ENCODE measurements at places on chromosomes 12 and 14.
A peak's percentile ranks its signal among the peaks of the same experiment; 100 is the strongest.

DNA sequence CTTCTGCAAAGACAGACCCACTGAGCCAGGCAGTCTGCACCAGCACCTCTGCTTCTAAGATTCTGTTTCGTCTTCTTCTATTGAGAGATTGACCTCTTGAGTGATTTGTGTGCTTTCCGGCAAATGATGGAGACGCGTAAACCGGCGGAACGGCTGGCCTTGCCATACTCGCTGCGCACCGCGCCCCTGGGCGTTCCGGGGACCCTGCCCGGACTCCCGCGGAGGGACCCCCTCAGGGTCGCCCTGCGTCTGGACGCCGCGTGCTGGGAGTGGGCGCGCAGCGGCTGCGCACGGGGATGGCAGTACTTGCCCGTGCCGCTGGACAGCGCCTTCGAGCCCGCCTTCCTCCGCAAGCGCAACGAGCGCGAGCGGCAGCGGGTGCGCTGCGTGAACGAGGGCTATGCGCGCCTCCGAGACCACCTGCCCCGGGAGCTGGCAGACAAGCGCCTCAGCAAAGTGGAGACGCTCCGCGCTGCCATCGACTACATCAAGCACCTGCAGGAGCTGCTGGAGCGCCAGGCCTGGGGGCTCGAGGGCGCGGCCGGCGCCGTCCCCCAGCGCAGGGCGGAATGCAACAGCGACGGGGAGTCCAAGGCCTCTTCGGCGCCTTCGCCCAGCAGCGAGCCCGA, 703 bp downstream of the ASCL4 start:
- no peak for DNase-seq

DNA sequence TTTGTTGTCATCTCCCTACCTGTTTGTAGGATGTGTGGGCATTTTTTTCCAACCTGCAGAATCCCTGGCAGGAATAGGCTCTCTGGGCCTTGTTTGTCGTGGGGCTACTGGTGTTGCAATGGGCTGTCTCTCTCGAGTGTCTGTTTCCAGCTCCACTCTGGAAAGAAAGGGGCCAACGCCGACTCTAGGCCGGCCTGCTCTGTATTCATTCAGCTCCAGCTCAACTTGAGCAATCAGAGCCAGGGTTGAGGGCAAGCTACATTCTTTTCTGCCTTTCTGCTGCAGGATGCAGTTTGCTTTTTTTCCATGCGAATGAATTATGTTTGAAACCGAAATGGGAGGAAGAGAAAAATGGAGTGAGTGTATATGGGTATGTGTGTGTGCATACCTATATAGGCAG, 2.3 kb downstream of the JDP2 start:
- DNase-seq: no peak

GRCh38 chr12:116718655-116719454, 19.0 kb downstream of the SPRING1 start:
- no peak for DNase-seq

DNA sequence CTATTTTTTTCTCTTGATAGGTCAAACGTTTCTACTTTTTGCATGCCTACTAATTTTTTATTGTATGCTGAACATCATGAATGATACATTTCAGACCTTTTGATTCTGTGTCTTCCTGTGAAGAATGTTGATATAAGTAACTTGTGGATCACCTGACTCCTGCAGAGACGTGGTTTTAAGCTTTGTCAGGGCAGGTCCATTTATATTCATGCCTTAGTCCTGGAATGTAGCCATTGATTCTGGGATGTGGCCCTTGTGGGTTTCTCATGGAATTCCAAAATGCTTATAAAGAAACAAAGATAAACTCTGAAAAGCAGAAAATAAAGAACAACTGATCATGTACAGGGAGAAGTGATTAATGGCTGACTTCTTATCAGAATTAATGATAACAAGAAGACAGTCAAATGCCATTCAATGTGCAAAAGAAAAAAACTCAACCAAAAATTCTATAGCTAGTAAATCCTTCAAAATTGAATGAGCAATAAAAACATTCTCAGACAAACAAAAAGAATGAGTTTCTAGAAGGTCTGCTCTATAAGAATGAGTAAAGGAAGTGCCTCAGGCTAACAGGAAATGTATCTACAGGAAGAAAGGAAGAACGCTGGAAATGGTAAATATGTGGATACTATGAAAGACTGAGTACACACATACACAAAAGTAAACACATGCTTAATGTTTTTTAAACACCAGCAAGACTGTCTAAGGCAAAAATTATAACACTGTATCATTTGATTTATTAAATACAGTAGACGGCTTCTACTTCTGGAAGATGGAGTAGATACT, 284.8 kb upstream of the DIO3 start:
- DNase-seq: no peak

DNA sequence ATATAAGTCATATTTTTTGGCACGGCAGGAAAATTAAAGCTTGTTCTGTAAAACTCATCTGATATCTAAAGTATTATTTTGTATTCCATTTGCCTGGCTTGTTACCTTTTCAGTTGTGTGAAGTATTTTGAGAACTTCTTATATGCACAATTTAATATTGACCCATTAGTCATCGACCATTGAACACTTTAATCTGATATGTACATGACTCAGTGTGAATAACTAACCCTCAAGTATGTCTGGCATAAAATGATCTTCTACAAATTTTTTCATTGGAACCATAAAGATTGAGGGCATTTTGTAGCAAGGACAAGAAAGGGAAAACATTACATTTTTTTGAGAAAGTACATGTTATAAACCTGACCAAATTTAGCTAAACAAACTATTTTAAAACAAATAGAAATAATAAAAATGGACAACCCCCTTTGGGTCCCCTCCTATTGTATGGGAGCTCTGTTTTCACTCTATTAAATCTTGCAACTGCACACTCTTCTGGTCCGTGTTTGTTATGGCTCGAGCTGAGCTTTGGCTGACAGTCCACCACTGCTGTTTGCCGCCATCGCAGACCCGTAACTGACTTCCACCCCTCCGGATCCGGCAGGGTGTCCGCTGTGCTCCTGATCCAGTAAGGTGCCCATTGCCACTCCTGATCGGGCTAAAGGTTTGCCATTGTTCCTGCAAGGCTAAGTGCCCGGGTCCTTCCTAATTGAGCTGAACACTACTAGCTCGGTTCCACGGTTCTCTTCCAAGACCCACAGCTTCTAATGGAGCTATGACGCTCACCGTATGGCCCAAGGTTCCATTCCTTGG, 118.8 kb downstream of the SLC6A15 start:
- no peak for DNase-seq

GRCh38 chr12:93122569-93123091, 193.5 kb upstream of the EEA1 start:
- no peak for DNase-seq

DNA sequence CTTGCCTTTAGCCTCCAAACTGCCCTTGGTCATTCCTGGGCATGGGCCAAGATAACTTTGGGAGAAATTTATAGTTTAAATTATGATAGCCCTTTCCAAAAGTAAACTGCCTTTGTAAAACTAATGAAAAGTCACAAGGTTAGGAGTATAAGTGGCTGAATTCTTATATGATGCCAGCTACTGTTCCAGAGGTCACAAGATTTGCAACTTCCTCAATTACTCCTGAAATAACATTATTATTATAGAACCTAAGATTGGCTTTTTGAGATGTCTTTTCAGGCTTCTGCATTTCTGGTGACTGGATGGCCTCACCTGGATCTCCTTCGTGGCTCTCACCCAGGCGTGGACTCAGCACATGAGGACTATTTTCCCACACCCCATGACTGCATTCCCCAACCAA, 55.0 kb downstream of the OSBPL8 start:
- no peak for DNase-seq

- DNase-seq: no peak
Measured at GRCh38 chr12:6324936-6325750, 14.7 kb downstream of the PLEKHG6 start.

DNA sequence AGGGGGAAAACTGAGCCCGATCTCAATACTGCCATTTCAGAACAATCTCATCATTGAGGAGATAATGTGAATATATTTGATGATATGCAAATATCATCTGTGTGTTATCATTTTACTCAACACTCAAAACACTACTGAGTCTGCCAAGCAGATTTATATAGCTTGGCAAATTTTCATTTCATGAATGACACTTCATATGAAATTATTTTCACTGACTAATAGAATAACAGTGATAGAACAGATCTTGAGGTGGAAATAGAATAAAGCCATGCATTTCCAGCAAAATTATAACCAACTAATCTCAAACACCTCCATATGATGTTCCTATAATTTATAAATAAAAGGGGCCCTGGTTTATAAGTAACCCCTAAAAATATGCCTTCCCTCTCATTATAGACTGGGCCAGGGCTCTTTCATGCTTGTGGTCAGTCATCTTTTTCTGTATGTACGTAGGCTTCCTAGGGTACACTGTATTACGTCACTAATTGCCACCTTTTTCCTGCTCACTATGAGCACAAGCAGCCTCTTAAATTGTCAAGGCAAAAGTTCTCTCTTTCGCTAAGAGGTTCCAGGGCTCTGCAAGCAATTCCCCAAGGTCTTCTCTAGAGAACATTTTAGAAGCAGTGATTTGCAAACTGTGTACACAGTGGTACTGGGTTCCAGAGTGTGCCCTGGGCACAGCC, 197.1 kb upstream of the FOXN3 start:
- DNase-seq: no peak

- no peak for DNase-seq
Measured at GRCh38 chr12:1977109-1977508, 27.1 kb downstream of the DCP1B start.

DNA sequence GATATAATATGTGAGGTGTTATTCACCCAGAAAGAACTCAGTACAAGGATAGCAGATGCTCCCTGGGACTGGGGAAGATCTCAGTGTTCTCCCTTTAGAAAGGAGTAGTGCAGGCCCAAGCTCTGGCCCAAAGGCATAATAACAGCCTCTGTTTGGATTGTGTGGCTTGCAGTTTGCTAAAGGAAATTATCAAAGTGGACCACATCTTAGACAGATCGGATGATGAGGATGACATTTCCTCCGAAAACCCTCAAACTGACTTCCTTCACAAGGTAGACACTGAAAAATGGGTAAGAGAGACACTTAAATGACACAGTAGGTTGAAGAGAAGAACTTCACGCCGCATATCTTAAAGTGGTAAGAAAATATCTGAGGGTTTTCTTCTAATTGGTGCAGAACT, 26.1 kb downstream of the SMCO2 start:
- no peak for DNase-seq

- DNase-seq: peak; percentile 70
Measured at GRCh38 chr12:8544295-8544694, 3.6 kb upstream of the CLEC4E start.

DNA sequence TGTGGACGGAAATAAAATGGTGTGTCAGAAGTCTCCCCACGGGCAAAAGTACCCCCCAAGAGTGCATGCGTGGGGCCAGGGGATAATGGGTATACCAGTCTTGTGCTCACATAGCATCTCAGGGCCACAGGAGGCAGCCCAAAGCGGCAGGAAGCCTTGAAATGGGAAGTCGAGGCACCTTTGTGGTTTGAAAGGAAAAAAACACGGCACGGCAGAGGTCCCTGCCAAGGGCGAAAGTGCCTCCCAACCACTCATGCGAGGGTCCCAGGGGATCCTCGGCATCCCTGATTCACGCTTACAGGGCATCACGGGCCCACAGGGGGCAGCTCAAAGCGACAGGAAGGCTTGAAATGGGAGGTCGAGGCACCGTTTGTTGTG, 583.2 kb downstream of the ALG10 start:
- DNase-seq: no peak

DNA sequence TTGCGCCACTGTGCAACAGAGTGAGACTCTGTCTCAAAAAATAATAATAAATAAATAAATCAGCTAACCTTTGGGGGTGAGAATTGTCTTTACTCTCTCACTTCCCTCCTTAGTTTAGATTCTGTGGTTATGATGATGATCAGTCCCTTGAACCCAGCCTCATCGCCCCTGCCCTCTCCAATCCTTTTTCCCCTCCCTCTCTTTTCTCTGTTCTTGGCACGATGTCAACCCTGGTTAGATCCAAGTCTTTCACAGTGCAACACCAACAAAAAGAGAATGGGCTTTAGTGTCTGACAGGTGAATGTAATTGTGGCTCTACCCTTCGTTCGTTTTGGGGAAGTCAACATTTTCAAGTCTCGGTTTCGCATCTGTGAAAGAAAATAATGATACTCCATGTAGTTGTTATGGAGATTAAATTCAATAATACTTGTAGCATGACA, 59.0 kb downstream of the NTN4 start:
- no peak for DNase-seq

DNA sequence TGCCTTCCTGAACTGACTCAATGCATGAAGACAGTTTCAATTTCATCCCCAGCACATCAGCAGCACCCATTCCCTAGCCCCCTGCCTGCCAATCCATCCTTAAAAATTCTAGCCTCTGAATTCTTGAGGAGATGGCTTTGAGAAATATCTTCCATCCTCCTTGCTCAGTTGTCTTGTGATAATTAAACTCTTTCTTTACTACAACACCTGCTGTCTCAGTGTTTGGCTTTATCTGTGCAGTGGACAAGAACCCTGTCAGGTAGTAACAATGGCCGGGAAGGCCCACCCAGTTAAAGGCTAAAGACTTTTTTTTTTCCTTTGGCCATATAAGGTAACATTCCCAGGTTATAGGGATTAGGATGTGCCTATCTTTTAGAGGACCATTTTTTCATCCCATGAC, 114.4 kb upstream of the NAP1L1 start:
- DNase-seq: no peak

- no peak for DNase-seq
Measured at GRCh38 chr12:29781705-29782266, 2.0 kb downstream of the TMTC1 start.

GRCh38 chr12:116924558-116925453, 14.1 kb downstream of the FBXW8 start:
- DNase-seq: no peak

GRCh38 chr12:17992002-17992656, 97.9 kb downstream of the RERGL start:
- DNase-seq: peak; percentile 9

GRCh38 chr14:93712838-93713724, 75.2 kb downstream of the PRIMA1 start:
- no peak for DNase-seq

GRCh38 chr12:45273717-45274271, 57.9 kb downstream of the ANO6 start:
- DNase-seq: peak; percentile 19

GRCh38 chr14:75283162-75283832, 4.7 kb downstream of the FOS start:
- DNase-seq: peak; percentile 61

DNA sequence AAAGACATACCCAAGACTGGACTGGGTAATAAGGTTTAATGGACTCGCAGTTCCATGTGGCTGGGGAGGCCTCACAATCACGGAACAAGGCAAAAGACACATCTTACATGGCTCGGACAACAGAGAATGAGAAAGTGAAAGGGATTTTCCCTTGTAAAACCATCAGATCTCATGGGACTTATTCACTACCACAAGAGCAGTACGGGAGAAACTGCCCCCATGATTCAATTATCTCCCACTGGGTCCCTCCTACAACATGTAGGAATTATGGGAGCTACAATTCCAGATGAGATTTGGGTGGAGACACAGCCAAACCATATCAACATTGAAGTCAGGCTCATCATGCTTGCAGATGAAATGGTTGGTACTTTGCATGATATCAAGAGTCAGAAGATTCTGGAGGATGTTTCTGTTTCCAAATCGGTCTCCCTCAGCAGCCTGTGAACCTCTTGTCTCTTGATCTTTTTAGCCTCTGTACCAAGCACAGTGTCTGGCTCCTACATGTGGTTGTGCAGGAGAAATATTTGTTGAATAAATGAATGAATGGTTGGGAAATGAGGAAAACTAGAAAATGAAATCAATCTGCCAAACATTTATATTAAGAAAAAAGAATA, 98.6 kb downstream of the VRK1 start:
- no peak for DNase-seq

Measured in inflammatory macrophage treated with lipopolysaccharide for 1 hour (primary cell).